ENCODE measurements at places on chromosomes 12 and 14. TPM values are rescaled to one million over a fixed set of nuclear protein-coding genes. Genes with fewer than 3 reads are reported as not detected.

GRCh38 chr14:68953196-68953555, 25.9 kb downstream of the ACTN1 start:
- DNase-seq = no peak

GRCh38 chr12:110253176-110253575, 27.9 kb upstream of the ATP2A2 start:
- DNase-seq = no peak

GRCh38 chr14:102509746-102510615, at the start of gene ANKRD9:
Gene ANKRD9, minus strand, starts transcription at chr14:102509776. Its CDS starts 1,887 bp downstream, at chr14:102507889.
- DNase-seq = peak; percentile 68

GRCh38 chr12:99505805-99506204, 141.7 kb upstream of the GARIN6 start:
- no peak for DNase-seq

GRCh38 chr12:92324849-92325500, 179.3 kb upstream of the BTG1 start:
- no peak for DNase-seq

GRCh38 chr14:64409126-64409920, 21.2 kb downstream of the MTHFD1 start:
- no peak for DNase-seq

Gene SSTR1
- total RNA-seq = 1.2 TPM

DNA sequence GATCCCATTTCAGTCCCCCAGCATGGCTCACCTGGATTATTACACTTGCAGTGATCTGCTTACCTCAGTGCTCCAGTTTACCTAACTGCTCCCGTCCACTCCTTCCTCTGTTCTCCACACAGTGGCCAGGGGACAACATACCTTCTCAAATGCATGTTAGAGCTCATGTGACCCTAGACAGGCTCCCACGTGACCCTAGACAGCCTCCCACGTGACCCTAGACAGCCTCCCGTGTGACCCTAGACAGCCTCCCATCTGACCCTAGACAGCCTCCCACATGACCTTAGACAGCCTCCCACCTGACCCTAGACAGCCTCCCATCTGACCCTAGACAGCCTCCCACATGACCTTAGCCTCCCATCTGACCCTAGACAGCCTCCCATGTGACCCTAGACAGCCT, 226.0 kb upstream of the TMEM132C start:
- DNase-seq = no peak

Gene PLEKHG7
- 0.07 TPM for total RNA-seq

GRCh38 chr12:6873094-6874014, at the start of gene SPSB2:
Gene SPSB2, minus strand, starts transcription at chr12:6873303. Its CDS starts 402 bp downstream, at chr12:6872901.
- peak; percentile 77 for DNase-seq

DNA sequence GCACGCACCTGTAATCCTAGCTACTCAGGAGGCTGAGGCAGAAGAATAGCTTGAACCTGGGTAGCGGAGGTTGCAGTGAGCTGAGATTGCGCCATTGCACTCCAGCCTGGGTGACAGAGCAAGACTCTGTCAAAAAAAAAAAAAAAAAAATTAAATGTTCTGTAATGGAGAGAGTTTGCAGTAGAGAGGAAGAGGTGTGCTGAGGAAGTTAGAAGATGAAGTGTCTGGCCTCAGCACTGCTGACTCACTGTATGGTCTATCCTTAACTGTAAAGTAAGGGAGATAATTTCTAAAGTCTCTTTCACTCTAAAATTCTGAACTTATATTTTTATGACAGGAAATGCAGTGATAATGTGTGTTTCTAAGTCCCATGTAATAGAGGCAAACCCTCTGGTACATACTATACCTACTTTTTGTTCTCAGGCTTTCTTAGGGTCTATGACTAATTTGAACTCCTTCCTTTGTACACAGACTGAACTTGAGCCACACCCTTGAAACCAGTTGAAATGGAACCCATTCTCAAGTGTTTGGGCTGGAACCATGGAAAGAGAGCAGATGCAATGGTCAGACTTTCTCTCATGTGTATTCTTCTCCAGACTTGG, 278.1 kb upstream of the FAR2 start:
- no peak for DNase-seq

DNA sequence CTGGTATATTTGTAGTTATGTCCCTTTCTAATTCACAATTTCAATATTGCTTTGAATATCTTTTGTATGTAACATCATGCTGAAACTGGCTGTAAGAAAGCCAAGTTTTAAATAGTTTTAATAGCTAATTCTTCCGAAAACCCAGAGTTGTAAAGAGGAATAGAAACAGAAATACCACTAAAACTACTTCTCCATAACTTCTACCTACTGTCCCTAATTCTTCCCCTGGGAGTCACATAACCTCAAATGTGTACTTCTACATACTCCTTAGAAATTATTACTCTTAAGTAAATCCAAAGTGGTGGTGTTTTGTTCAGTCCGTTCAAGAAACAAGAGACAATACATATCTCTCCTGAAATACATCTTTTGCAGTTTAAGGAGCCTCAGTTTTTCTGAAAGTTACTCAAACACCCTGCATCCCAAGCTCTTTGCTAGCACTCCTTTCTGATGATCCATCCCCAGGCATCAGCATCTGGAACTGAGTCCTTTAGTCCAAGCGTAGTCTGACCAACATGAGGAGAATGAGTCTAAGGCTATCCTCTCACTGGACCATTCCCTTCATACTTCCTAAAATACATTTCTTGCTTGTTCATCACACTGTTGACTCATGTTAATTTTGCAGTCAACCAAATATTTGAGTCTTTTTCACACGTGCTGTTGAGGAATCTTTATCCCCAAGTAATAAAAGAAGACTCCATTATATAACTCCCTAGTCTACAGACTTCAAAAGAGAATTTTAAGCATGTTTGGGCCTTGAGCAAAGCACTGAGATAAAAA, 214.3 kb upstream of the NUDT4 start:
- DNase-seq = no peak

DNA sequence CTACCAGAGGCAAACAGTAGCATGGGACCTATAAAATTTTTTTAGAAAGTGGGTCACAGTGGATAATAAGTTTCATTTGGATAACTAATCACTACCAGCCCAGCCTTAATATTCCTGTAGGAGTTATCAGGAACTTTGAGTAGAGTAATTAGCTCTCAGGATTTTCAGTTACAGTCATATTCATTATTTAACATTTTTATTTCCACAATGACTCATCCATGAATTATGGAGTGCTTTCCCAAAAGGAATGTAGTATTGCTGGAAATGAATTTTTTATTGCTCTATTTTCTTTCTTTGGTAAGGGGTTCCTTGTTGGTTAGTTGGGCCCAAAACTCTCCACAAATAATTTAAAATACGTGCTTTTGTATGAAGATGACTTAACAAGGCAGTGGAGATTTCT, 53.7 kb downstream of the ERC1 start:
- DNase-seq = no peak

Gene BLTP3B
- 17.4 TPM for total RNA-seq

Gene TMEM119
- total RNA-seq = not detected

GRCh38 chr12:42957136-42957535, 367.6 kb upstream of the PRICKLE1 start:
- no peak for DNase-seq

DNA sequence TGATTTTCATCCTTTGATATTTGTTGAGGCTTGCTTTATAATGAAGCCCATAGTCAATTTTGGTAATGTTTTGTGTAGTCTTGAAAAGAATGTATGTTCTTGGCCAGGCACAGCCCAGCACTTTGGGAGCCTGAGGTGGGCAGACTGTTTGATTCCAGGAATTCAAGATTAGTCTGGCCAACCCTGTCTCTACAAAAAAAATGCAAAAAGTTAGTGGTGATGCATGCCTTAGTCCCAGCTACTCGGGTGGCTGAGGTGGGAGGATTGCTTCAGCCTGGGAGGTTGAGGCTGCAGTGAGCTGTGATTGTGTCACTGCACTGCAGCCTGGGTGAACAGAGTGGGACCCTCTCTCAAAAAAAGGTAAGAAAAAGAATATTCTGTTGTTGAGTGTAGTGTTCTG, 10.8 kb downstream of the ETNK1 start:
- no peak for DNase-seq

Gene OR4K14
- total RNA-seq = not detected

Gene WNT1
- not detected for total RNA-seq
